ENCODE measurements at places on chromosomes 4 and X. TPM values are rescaled to one million over a fixed set of nuclear protein-coding genes. Genes with fewer than 3 reads are reported as not detected.

Gene SYP
- 0.97 TPM for total RNA-seq

GRCh38 chr4:24910499-24910898, 2.3 kb downstream of the CCDC149 start:
- H3K4me3 ChIP-seq: no peak overlapping the region
- DNase-seq: no peak
- no peak overlapping the region for H3K27ac ChIP-seq
- H3K4me1 ChIP-seq: peaks cover 3% of the 10 kb centered on the region
- peaks cover 18% of the 10 kb centered on the region for H3K36me3 ChIP-seq

Gene RAB41
- total RNA-seq: not detected

DNA sequence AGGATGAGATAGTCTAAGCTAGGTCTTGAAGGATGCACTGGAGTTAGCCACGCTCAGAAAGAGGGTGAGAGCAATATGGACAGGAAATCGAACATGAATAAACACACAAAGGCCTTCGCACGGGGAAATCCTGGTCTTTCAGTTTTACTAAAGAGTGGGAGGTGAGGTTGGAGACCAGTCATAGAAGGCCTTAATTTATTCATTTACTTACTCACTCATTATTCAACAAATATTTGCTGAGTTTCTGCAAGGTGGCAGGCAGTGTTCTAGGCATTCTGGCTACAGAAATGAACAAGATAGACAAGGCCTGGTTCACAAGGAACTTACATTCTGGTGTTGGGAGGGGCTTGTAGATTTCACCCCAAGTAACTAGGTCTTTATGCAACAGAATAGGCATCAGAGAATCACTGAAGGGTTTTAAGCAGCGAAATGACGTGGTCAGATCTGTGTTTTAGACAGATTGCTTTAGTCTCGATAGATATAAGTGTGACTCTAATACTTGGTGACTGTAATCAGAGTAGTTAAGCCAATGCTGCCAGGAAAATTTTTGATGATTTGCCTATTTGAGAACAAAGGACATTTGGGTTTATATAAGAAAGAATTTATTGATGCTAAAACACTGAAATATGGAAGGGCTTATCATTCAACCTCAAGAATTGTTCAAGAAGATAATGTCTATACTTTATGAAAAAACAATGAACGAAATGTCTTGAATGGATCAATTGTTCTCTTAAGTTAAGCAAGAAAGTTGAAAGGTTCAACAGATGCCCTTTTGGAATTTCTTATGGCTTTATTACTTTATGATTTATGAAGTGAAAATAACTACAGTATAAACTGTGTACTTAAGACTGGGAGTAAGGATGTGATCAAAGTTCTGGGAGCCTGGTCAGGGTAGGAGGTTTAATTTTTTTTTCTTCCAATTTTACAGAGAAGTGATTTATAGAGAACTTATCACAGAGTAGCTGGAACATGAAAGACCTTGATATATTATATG, 184.4 kb upstream of the CASK start:
- no peaks in the 10 kb centered on the region for H3K36me3 ChIP-seq
- no peak overlapping the region for H3K27ac ChIP-seq
- H3K4me3 ChIP-seq: no peak overlapping the region
- H3K4me1 ChIP-seq: no peaks in the 10 kb centered on the region
- no peak for DNase-seq

DNA sequence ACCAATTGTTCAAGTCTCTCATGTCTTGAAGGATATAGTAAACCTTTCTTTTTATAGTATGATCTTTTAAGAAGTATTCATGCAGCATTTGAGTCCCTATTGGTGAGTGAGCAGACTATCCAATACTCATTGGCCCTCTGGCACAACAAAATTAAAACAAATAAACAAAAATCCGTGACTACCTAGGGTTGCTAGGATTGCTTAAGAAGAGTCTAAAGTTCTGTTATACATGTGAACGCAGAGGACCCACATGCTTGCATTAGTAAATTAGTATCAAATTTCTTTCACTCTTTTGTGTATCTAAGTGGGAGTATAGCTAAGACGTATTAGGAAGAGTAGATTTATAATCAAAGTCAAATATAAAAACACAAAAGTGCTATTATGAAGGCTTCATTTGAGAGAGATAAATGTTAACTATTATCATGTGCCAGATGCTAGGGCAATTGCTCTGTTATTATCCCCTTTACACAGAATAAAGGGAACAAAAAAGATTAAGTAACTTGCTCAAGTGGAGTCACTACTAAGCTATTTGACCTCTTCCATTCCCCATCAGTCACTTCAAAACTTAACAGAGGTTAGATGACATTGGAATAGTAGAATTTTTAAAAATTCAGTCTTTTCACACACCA, 29.2 kb upstream of the LARP1B start:
- H3K27me3 ChIP-seq: no peaks in the 10 kb centered on the region
- no peak overlapping the region for H3K27ac ChIP-seq
- no peaks in the 10 kb centered on the region for H3K4me1 ChIP-seq
- H3K36me3 ChIP-seq: peaks cover 19% of the 10 kb centered on the region
- no peak overlapping the region for H3K4me3 ChIP-seq

- H3K4me3 ChIP-seq: no peak overlapping the region
- no peaks in the 10 kb centered on the region for H3K4me1 ChIP-seq
- H3K36me3 ChIP-seq: no peaks in the 10 kb centered on the region
- DNase-seq: no peak
- no peaks in the 10 kb centered on the region for H3K27me3 ChIP-seq
- H3K27ac ChIP-seq: no peak overlapping the region
These were observed 244.7 kb downstream of the CBR4 start for GRCh38 chr4:168765322-168765721.

Measured in spleen (tissue), 13 donors.